ENCODE measurements at places on chromosomes 7 and 10.

- DNase-seq = peak; percentile 9
These were observed 41.1 kb downstream of the ZC3HC1 start for GRCh38 chr7:130009848-130010688.

GRCh38 chr7:148939128-148939755, 55.2 kb upstream of the EZH2 start:
- no peak for DNase-seq

DNA sequence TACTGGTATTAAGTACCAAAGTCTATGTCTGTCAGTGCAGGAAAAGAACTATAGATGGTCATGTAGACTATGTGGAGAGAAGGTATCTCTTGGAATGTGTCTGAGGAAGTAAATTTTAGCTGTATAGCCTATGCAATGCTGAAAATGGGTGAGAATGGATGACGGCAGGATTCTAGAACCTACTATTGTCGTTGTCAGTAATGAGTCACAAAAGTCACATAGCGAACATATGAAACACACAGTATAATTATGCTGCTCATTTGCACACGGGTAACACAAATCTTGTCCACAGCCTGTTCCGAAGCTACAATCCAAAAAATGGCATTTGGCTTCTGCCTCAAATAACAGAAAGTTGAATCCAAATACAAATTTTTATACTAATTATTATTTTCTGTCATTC, 33.6 kb upstream of the KMT2E start:
- DNase-seq = no peak

DNA sequence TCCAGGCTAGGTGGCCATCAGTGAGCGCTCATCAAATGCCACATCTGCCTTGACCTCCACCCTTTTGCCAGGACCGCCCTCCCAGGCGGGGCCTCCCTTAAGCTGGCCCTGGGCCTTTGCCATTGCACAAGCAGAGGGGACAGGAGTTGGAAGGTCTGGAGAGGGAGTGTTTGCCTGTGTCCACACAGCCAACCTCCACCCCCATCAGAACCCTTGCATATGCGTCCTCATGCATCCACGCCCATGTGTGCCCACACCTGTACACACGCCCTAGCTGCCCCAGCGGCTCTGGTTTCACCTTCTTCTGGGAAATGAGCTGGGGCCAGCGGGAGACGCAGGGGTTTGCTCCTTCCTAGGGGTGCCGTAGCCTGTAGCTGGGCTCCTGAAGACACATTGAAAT, 64.0 kb downstream of the NEURL1 start:
- DNase-seq = no peak

Measured in stimulated activated CD4-positive, alpha-beta T cell treated with anti-CD3 and anti-CD28 coated beads, Interleukin-4, amount 100 ng/mL, for 48 hours (primary cell).